ENCODE measurements at places on chromosomes 12 and 14. TPM values are rescaled to one million over a fixed set of nuclear protein-coding genes. Genes with fewer than 3 reads are reported as not detected.

Gene LHX5
- total RNA-seq: 0.30 TPM

Gene KRT82
- not detected for total RNA-seq

Gene RAPGEF3
- 2.3 TPM for total RNA-seq

GRCh38 chr14:32374155-32374554, 45.1 kb downstream of the AKAP6 start:
- H3K4me1 ChIP-seq: peaks cover 21% of the 10 kb centered on the region
- H3K27me3 ChIP-seq: no peaks in the 10 kb centered on the region
- no peak overlapping the region for H3K4me3 ChIP-seq

DNA sequence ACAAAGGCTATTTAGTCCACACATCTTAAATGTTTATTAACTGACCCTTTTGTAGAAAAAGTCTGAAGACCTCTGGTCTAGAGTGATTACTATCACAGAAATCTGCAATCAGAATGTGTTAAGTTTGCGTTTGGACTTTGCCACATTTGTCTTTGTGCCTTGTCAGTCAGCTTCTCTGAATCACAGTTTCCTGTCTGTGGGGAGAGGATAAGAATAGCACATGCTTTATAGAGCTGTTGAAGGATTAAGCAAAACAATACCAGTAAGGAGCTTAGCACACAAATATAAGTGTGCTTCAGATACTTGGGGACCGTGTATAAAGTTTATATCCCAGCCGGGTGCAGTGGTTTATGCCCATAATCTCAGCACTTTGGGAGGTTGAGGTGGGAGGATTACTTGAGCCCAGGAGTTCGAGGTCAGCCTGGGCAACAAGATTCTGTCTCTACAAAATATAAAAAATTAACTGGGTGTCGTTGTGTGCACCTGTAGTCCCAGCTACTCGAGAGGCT, 63.0 kb upstream of the BTG1 start:
- no peaks in the 10 kb centered on the region for H3K27me3 ChIP-seq
- no peaks in the 10 kb centered on the region for H3K36me3 ChIP-seq
- H3K27ac ChIP-seq: no peak overlapping the region
- peak overlapping the region; percentile 11 for H3K4me3 ChIP-seq
- H3K4me1 ChIP-seq: 0 out of 2 replicates have a peak, but pooled peaks cover 3% of the 10 kb centered on the region

All from Caco-2 (cell line).